IMR-90 (cell line): ENCODE measurements at places on chromosomes 4 and X. TPM values are rescaled to one million over a fixed set of nuclear protein-coding genes. Genes with fewer than 3 reads are reported as not detected.

DNA sequence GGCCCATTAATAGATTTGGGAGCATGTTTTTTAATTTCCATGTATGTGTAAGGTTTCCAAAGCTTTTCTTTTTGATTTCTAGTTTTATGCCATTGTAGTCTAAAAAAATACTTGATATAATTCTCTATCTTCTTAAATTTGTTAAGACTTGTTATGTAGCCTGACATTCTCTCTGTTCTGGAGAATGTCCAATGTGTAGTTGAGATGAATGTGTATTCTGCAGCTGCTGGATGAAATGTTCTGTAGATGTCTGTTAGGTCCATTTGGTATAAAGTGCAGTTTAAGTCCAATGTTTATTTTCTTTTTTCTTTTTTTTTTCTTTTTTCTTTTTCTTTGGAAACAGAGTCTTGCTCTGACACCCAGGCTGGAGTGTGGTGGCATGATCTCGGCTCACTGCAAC, 378.5 kb upstream of the MAD2L1 start:
- DNase-seq: no peak
- no peaks in the 10 kb centered on the region for H3K27me3 ChIP-seq
- H3K36me3 ChIP-seq: no peaks in the 10 kb centered on the region
- no peaks in the 10 kb centered on the region for H3K4me1 ChIP-seq

DNA sequence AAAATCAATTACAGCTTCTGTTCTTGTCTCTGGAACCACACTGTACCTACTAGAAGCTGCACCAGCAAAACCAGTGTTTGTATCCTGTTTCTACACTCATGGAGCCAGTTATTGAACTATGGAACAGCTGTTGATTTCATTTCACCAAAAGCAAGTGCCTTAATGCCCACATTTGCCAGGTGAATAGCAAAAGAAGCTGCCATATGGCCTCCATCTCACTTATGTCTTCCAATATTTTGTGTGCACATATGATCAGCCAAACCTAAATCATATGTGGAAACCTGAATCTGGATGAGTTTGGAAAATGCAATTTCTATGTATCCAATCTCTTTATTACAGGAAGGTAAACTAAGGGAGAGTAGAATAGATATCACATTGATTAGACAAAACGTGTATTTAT, 415.8 kb upstream of the GRID2 start:
- no peaks in the 10 kb centered on the region for H3K4me1 ChIP-seq
- H3K27me3 ChIP-seq: no peaks in the 10 kb centered on the region
- no peak for DNase-seq
- H3K4me3 ChIP-seq: no peak overlapping the region
- no peak overlapping the region for H3K27ac ChIP-seq

The ZCCHC12 gene
- polyA plus RNA-seq: 0.06 and 0.07 TPM in 2 replicates

The NPY2R gene
- polyA plus RNA-seq: not detected in 2 replicates
